Mesenchymal stem cell (in vitro differentiated cells and primary cell): ENCODE measurements at places on chromosomes 1 and 21.

GRCh38 chr1:2650967-2651645 lies 18.3 kb upstream of the MMEL1 start:
- DNase-seq: no peak

GRCh38 chr1:7669559-7670311 lies 101.4 kb upstream of the VAMP3 start:
- DNase-seq: peak; percentile 43

DNA sequence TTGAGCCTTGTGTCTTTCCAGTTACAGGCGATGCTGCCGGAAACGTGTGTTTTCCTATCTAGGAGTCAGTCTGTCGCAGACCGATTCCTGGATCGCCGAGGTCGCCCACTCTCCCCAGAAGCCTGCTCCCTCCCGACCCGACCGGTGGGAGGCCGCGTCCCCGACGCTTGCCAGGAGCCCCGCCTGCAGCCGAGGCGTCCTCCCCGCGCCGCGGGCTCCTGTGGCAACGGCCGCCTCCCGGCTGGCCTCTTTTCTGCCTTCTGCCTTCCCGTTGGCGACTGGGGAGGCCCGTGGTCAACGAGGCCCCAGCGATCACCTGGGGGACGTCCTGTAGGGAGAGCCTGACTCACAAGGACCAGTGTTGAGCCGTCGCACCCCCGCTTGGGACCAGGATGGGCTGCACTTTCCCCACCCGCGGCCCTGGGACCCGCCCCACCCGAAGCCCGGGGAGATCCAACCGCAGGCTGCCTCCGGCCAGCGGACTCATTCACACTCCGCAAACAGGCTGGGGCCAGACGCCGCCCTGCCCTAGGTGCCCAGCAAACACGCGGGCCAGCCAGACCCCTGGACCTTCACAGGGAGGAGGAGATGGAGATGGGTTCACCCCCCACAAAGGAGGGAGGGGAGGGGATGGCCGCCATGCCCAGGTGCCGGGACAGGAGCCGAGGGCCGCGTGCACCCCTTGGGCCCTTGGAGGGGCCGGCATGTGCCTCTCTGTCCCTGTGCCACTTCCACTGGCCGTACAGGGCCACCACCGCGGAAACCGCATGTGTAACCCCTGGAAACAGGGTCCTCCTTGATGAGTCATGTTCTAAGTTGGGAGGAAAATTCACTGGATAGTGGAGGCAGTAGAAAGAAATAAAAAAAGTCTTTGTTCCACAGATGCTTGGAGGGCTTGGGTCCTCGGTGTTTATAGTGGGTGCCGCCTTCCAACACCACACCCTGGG lies 7.2 kb upstream of the COL6A1 start:
- peak; percentile 95 for DNase-seq

- DNase-seq: no peak
Measured at GRCh38 chr1:233340966-233341516, 13.5 kb downstream of the MAP3K21 start.

DNA sequence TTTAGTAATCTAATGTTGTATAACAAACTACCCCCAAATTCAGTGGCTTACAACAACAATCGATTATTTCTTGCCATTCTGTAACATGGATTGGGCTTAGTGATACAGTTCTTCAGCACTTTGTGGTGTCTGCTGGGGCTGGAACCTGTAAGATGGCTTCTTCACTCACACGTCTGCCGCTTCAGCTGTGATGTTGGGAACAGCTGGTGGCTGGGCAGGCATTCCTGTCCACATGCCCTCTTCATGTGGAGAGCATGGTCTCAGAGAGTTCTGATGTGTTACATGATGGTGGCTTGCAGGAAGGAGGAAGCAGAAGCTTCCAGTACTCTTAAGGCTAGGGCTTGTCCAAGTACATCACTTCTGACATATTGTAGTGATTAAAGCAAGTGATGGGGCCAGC lies 276.9 kb downstream of the PTBP2 start:
- no peak for DNase-seq

GRCh38 chr1:206797534-206798383 lies 25.5 kb upstream of the IL10 start:
- peak; percentile 39 for DNase-seq

GRCh38 chr1:183030053-183030452 lies 6.8 kb downstream of the LAMC1 start:
- peak; percentile 76 for DNase-seq

DNA sequence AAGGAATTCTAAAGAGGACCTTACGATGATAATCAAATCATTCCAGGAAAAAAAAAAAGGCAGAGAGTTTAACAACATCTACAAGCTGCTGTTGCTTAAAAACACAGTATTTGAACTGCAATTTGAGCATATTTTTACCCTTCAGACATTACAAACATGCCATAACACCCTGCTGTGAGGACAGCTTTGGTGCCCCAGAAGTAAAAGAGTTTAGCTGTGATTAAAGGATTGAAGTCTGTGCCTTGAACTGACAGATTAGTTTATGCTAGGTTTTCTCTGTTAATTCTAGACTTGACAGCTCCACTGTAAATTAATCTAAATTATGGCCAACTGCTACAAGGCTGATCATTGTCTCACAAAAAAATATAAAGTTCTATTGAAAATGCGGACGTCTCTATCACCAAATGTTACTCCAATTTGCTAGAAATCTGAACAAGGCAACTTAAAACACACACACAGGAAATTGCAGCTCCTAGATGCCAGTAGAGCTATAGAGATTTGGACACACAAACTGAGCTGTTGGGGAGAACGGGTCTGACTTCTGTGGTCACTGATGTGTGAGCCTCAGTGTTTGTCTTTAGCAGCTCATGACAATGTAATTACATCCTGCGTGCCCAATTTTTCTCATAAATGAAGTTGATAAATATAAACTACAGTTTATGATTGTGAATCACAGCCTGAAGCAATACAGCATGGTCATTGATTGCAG lies 217.9 kb downstream of the NTNG1 start:
- no peak for DNase-seq

- DNase-seq: no peak
Measured at GRCh38 chr1:203175237-203175826, at the start of gene MYBPH. MYBPH (minus strand) TSS chr1:203175826; CDS start chr1:203175755, 71 bp downstream.

- no peak for DNase-seq
Measured at GRCh38 chr1:41791667-41792484, 126.8 kb downstream of the HIVEP3 start.
